ENCODE measurements at places on chromosomes 3 and 15. TPM values are rescaled to one million over a fixed set of nuclear protein-coding genes. Genes with fewer than 3 reads are reported as not detected.

GOLGA8S gene
- total RNA-seq, result 0.07 TPM

ALPK3 gene
- total RNA-seq, result 30.7 TPM

MST1R gene
- 1.7 TPM for total RNA-seq

CHRM5 gene
- not detected for total RNA-seq

ECT2 gene
- total RNA-seq, result 51.4 TPM

FOXB1 gene
- not detected for total RNA-seq

TRAIP gene
- 8.4 TPM for total RNA-seq

TLR9 gene
- total RNA-seq, result not detected

LMCD1 gene
- total RNA-seq, result 14.1 TPM

C2CD4A gene
- not detected for total RNA-seq

GRAMD1C gene
- total RNA-seq, result 20.1 TPM

ZFAND6 gene
- total RNA-seq, result 81.6 TPM

LRRC49 gene
- total RNA-seq, result 6.4 TPM

DZIP3 gene
- total RNA-seq, result 4.4 TPM

DUOXA1 gene
- total RNA-seq, result not detected

DNAJA4 gene
- total RNA-seq, result 6.3 TPM

CBLB gene
- 11.2 TPM for total RNA-seq

ANKRD63 gene
- not detected for total RNA-seq

ROBO1 gene
- 2.6 TPM for total RNA-seq

RBP2 gene
- not detected for total RNA-seq

EBLN2 gene
- 1.4 TPM for total RNA-seq

All from mammary microvascular endothelial cell (primary cell).